ENCODE measurements at places on chromosomes 5 and 9.

DNA sequence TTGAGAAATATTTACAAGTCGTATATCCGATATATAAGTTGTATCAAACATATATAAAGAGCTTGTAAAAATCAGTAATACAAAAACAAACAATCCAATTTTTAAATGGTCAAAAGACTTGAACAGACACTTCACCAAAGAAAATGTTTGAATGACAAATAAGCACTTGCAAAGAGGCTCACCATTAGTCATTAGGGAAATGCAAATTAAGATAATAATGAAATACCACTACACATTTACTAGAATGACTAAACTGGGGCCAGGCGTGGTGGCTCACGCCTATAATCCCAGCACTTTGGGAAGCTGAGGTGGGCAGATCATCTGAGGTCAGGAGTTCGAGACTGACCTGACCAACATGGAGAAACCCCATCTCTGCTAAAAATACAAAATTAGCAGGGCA is 134.6 kb upstream of the HAND1 start:
- DNase-seq: no peak

DNA sequence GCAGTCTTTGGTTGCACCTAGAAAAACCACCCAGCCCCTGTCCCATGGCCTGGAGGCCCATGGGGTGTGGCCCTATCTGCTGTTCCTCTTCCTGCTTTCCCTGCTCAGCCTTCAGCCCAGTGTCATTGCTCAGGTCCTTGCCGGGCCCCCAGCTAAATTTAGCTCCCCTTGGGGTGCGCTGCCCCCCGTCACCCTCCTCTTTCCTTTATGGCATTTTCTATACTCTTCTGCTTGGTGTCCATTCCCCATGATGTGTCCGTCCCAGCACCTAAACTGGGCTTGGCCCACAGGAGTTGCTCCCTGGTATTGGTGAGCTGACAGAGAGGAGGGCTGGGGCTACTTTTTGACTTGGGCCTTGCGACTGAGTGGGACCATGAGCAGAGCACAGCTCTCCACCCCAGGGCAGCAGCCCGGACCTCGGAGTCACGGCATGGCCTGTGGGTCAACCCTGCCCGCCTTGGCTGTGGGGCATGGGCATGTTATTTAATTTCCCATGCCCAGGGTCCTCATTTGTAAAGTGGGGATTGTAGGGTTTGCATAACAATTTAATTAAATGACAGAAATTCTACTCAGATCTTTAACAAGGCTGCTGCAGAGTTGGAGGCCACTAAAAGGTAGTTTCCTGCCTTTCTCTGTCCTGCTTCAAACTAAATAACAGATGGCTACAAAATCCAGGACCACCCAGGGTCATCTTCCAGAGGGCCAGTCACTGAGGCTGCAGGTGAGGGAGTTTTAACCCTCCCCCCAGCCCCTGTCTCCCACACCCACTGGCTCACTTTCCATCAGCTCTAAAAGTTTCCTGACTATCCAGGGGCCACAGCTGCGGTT is 98.2 kb downstream of the DAP start:
- DNase-seq: no peak

- no peak for DNase-seq
Observed at GRCh38 chr9:136854113-136854841, 2.1 kb downstream of the MAMDC4 start.

DNA sequence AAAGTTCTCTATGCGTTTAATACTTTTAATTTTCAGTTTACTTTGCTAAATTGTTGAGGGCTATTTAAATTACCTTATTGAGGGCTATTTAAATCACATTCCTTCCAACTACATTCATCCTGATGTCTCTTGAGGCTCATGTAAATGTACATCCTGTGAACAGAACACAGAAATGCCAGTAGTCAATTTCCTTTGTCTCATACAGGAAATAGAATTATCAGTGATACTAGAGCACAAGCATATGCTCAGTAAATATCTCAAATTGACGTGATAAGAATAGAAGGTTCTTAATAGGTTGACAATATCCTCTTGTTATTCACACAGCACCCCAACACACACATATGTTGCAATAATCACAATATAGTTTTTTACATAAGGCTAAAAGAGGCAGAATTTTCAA is 449.0 kb downstream of the CYLC2 start:
- DNase-seq: no peak

Data from activated T-helper 1 cell treated with Interleukin-2 at 50 U/mL for 16 hours (primary cell).